Stimulated activated CD8-positive, alpha-beta memory T cell treated with anti-CD3 and anti-CD28 coated beads, Interleukin-4, amount 100 ng/mL, for 1 hour (primary cell): ENCODE measurements at places on chromosomes 5 and 9.

DNA sequence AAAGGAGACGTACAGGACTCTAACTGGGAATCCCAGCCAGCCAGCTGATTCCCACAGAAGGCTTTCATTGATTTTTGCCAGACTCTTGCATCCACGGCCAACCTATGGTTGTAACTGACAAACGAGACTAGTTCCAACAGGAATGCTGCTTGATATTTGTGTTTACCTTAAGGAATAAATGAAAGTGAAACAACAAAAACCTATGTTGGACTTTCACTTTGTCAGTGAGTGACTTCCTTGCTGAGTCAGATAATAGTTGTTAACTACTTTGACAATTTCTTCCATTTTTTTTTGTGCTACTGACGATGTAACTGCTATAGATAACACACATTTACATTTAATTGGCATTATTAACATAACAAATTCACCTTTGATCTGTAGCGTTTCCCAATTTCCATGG lies 63.4 kb upstream of the LRRTM2 start:
- DNase-seq: no peak

DNA sequence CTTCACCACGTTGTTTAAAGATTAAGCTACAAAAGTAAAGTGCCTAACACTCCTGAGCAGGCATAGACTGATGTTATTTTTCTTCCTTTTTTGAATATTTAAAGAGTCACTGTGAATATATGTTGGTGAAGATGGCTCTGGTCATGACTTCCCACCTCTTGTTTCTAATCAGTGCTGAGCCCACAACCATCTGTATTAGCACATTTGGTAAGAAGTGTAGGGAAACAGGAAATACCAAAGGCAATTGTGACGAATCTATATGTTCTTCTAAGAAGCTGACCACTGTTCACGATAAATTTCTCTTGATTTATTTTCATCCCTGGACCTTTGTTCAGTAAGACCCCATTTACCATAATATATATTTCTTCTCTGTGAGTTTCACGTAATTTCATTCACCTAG lies 108.3 kb upstream of the PCA3 start:
- DNase-seq: no peak

DNA sequence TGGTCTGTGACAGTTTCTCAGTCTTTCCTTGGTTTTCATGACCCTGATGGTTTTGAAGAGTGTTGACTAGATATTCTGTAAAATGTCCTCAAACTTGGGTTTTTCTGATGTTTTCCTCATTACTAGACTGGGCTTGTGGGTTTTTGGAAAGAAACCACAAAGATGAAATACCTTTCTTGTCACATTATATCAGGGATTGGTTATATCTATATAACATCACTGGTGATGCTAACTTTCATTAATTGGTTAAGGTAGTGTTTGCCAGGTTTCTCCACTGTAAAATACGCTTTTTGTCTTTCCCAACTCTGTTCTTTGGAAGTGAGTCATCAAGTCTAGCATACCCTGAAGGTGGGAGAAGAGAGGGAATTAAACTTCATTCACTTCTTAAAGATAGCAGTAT lies 3.3 kb upstream of the IL31RA start:
- DNase-seq: no peak

DNA sequence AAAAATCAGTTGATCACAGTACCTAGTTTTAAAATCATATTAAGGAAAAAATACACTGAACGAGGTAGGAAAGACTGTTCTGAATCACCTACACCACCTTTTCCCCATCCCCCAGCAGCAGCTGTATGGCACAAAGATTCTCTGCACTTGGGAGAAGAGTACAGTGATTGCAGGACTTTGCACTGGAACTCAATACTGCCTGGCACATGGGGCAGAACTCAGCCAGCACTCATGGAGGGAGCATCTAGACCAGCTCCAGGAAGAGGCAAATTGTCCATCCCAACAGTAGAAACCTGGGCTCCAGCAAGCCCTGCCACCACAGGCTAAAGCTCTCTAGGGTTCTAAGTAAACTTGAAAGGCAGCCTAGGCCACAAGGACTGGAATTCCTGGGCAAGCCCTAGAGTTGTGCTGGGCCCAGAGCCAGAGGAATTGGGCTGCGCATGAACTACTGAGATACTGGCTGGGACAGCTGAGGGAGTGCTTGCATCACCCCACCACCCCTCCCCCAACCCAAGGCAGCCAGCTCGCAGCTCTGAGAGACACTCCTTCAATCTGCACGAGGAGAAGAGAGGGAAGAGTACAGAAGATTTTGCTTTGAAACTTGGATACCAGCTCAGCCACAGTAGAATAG lies 654.4 kb upstream of the CDH6 start:
- DNase-seq: no peak

GRCh38 chr9:91253488-91253887 lies 108.2 kb downstream of the AUH start:
- no peak for DNase-seq

- DNase-seq: no peak
Measured at GRCh38 chr5:15142458-15142857, 270.9 kb upstream of the ANKH start.
